ENCODE measurements at places on chromosomes 3 and 15.

DNA sequence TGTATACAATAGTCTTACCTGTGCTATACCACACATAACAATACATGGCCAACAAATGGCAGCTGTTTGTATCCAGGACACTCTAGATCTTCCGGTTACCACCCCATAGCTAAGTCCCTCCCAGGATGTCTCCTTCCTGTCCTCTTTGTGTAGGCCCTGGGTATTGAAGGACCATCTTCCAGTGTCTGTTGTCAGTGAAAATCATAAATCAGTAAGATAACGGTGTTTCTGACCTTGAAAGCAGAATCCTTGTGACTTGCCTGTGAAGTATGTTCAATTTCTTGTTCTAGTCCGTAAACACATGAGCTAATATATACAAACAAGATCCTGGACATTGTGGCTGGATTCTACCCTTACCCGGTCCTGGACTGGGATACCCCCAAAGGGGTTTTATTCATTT is 462.8 kb downstream of the NTRK3 start:
- no peak for DNase-seq

GRCh38 chr3:25009665-25010064 is 418.4 kb upstream of the RARB start:
- no peak for DNase-seq

DNA sequence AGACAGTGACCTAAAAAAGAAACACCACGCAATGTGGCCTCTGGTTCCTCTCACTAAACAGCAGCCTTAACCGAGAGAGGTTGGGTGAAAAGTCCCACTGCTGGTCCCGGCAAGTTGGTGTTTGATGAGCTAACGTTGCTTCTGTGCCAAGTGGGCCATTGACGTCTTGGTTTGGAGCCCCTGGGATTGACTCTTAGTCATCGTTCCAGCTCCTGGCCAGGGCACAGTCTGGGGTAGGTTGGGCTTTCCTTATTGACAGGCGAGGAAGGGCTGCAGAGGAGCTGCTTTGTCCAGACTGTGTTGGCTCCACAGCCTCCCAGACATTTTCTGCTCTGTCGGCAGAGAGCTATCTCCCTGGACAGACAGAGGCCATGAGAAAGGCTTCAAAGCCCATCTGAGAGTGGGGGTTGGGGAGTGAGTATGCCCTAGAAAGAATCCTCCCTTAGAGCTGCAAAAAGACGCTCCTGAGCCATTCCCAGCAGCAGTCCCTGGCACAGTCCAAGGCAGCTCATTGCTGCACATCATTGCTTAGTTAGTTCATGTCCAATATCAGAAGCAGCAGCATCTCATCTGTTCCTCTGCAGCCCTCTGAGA is 28.6 kb upstream of the C3orf80 start:
- DNase-seq, result no peak

DNA sequence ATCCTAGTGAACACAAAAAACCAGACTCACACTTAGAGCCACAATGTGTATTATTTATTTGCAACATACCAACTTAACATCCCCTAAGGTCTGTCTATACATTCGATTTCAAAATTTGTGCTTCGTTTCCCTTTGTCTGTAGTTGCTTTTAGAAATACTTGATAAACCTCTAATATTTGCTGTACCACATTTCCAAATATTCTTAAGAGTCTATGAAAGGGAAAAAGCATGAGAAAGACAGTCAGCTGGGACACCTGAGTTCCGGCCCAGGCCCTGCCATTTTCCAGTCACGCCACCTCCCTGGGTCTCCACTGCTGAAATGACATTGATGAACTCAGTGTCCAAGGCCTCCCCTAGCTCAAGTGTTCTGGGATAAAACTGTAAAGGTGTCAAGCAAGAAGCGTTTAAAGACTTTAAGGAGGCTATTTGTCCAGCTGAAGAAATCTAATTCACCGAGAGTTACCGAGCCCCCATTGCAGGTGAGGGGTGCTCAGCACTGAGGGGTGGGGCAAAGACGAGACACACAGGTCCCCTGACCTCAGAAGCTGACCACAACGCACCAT is 26.6 kb downstream of the LRRC2 start:
- no peak for DNase-seq

- DNase-seq, result peak; percentile 15
These were observed 70.3 kb downstream of the SCN5A start for GRCh38 chr3:38579141-38579540.

GRCh38 chr3:72617424-72618024 is 230.7 kb downstream of the SHQ1 start:
- DNase-seq, result no peak

- DNase-seq, result no peak
These were observed 1061.2 kb downstream of the FHIT start for GRCh38 chr3:60190073-60190472.

- no peak for DNase-seq
These were observed 556.1 kb downstream of the PLOD2 start for GRCh38 chr3:145604851-145605250.
